ENCODE measurements at places on chromosomes 3 and 15.

DNA sequence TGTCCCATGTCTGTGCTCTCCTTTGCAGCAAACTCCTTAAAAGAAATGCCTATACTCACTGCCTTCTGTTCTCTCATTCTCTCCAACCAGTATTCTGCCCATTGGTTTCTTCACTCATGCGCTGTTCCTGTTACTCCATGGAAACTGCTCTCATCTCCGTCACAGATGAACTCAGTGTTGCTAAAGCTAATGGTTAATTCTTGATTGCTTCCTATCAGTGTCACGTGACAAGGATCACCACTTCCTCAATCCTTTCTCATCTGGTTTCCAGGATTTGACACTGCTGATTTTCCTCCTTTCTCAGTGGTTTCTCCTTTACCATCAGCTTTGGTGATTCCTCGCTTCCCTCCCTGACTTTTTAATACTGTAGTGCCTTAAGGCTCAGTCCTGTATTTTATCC is 2.6 kb downstream of the DPH3 start:
- DNase-seq = no peak

- no peak for DNase-seq
These were observed 199.1 kb upstream of the AZI2 start for GRCh38 chr3:28547677-28548076.

GRCh38 chr15:92662762-92663161 is 7.2 kb upstream of the FAM174B start:
- no peak for DNase-seq

DNA sequence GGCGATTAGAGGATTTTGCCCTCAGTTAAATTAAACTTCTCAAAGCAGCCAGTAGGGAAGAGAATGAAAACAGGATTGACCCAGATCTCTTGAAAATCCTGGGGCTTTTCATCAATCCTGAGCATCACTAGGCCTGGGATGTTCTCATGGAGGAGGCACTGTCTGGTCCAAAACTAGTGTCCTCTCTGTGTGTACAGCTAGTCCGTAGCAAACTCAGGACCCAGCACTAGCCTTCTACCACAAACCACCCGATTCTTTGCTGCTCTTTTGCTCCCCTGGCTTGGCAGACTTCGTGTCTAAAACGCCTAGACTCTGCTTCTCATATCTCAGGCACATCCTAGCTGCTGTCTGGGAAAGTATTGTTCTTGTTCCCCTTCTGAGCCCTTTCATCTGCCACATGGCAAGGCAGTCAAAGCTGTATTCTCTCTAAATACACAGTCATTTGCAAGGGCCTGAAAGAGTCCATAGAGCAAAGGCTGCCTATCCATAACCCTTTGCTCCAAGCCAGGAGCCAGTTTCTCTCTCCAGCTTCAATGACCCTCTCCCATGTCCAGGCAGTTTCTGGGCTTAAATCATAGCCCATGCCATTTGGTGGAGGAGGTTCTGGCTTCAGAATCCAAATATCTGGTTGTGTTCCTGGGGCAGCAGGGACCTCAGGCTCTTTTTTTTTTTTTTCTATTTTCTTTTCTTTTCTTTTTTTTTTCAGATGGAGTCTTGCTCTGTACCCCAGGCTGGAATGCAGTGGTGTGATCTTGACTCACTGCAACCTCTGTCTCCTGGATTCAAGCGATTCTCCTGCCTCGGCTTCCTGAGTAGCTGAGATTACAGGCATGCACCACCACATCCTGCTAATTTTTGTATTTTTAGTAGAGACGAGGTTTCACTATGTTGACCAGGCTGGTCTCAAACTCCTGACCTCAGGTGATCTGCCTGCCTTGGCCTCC is 52.4 kb downstream of the CDC25A start:
- DNase-seq = no peak

DNA sequence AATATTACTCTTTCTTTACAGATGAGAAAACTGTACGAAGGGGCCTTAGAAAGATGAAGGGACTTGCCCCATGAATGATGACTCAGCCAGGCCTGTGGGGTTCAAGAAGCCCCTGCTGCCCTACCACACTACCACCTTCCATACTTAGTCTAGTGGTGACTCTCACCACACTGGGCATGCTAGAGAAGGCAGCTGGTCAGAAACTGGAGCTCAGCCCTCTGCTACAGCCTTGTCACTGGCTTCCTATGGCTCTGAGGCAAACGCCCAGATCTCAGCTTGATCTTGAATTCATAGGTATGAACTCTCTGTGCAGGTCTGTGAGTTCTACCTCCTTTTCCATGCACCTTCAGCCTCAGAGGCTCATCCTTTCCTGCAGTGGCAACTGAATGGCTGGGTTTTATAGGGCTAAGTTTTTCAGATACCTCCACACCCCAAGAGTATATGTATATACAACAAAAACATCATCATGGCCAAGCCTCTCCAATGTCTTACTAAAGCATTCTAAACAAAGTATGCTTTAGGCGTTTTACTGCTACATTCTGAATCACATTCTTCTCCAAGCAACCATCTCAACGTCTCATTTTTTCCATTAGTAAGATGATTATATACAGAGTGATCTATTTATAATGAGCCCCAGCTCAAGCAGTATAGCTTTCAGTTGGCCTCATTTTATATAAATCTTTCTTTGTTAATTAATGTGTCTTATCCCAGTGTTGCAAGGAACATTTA is 234.1 kb downstream of the GREM1 start:
- no peak for DNase-seq

DNA sequence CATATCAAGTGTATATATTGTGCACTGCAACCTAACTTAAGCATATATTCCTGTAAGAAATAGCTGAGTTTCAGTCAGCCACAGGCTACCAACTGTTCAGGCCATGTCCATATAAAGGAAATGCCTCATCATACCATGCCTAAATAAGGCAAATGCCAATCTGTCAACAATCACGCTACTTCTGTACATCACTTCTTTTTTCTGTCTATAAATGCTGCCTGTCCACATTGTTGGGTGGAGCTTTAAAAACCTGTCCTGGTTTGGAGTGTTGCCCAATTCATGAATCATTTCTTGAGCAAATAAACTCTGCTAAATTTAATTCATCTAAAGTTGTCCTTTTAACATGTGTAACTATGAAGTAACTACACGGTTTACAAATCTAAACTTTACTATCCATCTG is 1091.9 kb downstream of the NSUN3 start:
- DNase-seq = no peak

DNA sequence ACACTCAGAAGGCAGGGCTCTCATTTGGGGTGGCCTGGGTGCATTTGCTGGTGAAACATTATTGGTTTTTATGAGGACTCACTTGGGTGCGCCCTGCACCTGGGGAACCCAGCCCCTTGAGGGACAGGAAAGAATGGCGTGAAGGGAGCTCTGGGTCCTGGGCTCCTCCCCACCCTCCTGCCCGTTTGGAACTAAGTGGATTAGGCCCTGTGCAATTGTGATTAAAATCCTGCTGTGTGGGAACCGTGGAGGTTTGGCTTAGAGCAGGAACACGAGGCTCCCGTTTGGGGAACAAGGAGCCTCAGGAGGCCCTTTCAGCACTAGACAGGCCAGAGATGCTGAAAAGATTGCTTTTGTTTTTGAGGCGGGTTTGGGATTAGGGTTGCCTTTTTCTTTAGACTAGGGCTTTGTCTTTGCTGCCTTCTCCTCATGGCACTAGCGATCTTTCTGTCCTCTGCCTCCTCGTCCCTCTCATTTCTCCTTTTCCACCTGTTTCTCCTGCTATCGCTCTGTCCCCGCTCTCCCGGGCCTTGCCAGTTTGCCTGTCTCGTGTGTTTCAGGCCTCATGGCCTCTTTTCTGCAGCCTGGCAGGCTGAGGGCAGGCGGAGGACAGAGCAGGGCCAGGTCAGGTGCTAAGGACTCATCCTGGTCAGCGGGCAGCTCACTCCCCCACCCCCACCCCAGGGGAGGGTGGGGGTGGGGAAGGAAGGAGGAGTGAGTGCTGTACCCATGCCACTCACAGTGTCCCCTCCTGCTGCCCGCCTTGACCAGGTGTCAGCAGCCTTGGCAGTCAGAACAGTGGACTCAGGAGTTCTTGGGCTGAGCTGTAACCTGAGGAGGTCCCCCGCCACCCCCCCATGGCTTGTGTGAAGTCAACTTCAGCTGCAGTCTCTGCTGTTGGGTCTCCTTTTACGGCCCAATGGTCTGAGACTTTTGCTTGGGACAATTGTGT is 8.6 kb downstream of the MAPKAPK3 start:
- no peak for DNase-seq

DNA sequence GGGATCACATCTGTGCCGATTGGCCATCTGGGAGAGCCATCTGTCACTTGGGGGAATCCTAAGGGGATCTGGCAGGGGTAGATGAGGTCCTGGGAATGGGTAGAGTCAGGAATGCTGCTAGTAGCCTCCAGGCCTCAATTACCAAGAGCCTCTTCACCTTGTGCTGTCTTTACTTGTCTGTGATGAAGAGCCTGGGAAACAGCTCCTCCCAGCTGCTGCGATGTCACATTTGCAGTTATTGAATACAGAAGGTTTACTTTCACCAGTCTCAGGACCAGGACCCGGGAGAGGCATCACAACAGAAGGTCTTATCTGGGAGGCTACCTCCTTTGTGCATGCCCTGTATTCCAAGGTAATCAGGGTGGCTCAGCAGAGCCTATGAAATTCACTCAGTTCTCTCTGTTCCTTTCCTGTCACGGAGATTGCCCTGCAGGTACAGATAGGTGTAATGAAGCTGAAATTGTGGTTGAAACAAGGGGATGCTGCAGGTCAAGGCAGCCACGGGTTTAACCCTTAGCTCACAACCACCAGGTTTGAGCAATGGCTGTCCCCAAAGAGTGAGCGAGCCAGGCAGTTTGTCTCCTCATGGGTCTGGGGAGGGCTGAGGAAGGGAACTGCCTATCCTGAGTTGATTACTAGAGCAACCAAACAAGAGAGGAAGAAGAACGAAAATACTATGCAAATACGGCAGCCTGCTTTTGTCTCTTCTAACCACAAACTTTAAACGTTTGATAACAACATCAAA is 298.9 kb upstream of the RORA start:
- no peak for DNase-seq

- no peak for DNase-seq
These were observed 13.2 kb downstream of the MRAS start for GRCh38 chr3:138361561-138361971.

DNA sequence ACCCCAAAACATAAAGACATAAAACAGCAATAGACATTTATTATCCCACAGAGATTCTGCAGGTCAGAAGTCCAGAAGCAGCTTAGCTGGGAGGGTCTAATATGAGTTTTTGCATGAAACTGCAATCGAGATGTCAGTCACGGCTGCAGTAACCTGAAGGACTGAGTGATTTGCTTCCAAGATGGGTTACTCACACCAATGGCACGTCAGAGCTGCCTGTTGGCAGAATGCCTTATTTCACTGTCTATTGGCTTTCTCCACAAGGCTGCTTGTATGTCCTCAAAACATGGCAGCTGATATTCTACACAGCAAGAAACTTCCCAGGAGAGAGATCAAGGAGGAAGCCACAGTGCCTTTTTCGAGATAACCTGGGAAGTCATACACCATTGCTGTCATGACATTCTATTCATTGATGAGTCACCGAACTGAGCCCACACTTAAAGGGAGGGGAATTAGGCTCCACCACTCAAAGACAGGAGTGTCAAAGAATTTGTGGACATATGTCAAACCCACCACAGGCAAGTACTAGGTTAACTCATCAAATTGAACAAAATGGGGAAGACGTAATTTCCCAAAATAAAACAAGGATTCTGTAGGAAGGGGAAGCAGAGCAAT is 122.2 kb downstream of the SYNPR start:
- DNase-seq = no peak

- DNase-seq = no peak
These were observed 389.3 kb downstream of the IL20RB start for GRCh38 chr3:137347132-137347531.

- no peak for DNase-seq
These were observed 5.6 kb upstream of the BAHD1 start for GRCh38 chr15:40435023-40435709.

DNA sequence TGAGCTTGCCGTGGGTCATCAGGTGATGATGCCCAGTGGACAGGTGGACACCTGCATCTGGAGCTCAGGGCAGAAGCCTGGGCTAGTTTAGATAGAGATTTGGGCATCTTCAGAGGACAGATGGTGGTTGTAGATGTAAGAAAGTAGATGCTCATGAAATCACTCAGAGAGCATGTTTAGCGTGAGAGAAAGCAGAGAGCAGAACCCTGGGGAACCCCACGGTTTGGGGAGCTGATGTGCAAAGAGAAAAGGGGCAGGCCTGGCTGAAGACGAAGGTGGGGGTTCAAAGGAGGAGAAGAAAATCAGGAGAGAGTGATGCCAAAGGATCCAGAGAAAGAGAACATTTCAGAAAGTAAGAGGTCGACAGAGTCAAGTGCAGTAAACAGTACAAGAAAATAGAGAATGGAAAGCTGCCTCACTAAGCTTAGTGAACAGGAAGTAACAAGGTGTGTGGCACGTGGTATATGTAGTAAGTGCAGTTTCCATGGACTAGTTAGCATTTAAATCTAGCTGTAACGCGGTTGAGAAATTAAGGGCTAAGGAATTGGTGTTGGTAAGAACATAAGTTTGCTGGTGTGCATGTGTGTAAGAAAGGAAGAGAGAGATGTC is 13.5 kb downstream of the TIGIT start:
- no peak for DNase-seq

DNA sequence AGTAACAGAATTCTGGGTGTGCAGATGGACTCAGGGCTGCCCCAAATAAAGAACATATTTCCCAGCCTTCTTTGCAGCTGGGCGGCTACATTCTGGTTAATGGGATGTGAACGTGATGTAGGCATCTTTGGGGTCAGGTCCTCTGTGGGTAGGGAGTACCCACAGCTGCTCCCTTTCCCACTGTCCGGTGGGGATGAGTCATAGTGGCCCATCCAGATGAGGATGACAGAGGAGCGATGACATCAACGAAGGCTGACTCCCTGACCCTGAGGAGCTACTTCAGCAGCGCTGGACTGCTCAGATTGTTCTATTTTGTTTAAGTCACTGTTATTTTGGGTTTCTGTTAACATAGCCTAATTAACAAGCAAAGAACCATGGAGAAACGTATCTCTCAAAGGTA is 38.0 kb downstream of the SRPRB start:
- DNase-seq = no peak

- no peak for DNase-seq
These were observed 4.3 kb upstream of the ALPK3 start for GRCh38 chr15:84812842-84813241.

DNA sequence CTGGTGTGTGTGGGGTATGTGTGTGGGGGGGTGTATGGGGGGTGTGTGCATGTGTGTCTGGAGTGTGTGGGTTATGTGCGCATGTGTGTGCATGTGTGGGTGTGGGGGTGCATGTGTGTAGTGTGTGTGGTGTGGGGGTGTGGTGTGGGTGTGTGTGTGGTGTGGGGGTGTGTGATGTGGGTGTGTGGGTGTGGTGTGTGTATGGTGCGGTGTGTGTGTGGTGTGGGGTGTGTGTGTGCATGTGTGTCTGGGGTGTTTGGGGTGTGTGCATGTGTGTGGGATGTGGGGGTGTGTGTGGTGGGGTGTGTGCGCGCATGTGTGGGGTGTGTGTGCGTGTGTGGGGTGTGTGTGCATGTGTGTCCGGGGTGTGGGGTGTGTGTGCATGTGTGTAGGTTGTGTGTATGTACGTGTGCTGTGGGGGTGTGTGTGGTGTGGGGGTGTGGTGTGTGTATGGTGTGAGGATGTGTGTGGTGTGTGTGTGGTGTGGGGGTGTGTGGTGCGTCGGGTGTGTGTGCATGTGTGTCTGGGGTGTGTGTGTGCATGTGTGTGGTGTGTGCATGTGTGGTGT is 6.2 kb upstream of the OCA2 start:
- no peak for DNase-seq
